ENCODE measurements at places on chromosomes 4 and X.

- DNase-seq, result no peak
Measured at GRCh38 chr4:60039908-60040307, 1160.2 kb upstream of the ADGRL3 start.

DNA sequence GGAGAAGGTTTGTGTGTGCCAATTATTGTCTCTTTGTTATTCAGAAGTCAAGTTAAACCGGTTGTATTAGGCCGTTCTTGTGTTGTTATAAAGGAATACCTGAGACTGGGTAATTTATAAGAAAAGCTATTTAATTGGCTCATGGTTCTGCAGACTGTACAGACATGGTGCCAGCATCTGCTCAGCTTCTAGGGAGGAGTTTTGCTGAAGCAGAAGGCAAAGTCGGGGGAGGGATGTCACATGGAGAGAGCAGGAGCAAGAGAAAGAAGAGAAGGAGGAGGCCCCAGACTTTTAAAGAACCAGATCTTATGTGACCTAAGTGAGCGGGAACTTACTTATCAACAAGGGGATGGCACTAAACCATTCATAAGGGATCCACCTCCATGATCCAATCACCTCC, 349.3 kb upstream of the PCDH18 start:
- no peak for DNase-seq

GRCh38 chr4:39295784-39296183, 70.4 kb downstream of the RFC1 start:
- no peak for DNase-seq

GRCh38 chrX:2965965-2966364, 36.8 kb upstream of the ARSD start:
- DNase-seq, result no peak

DNA sequence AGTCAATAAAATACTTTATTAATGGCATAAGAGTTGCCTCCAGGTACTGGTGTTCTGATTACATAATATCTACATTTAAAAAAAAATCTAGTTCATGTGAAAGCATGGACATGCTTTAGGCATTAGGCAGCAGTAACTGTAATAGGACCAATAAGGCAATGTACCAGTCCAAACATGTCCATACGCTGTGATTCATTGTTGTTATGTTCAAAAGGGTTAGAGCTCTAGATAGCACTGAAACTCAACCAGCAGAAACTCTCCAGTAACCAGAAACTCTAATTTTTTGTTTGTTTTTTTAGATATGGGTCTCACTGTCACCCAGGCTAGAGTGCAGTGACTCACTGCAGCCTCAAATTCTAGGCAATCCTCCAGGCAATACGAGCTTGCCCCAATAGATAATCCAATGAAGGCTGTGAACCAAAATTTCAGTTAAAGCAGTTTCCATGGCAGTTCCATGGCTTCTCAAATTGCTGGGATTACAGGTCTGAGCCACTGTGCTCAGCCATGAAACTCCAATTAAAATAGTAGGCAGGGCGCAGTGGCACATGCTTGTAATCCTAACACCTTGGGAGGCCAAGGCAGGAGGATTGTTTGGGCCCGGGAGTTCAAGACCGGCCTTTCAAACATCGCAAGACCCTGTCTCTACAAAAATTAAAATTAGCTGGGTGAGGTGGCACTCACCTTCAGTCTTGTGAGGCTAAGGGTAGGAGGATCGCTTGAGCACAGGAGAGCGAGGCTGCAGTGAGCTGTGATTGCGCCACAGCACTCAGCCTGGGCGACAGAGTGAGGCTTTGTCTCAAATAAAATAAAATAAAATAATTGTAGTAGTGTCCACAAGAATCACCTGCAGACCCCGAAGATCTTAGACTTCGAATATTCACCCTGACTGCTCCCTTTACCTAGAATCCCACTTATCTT, 36.3 kb downstream of the MGARP start:
- no peak for DNase-seq

DNA sequence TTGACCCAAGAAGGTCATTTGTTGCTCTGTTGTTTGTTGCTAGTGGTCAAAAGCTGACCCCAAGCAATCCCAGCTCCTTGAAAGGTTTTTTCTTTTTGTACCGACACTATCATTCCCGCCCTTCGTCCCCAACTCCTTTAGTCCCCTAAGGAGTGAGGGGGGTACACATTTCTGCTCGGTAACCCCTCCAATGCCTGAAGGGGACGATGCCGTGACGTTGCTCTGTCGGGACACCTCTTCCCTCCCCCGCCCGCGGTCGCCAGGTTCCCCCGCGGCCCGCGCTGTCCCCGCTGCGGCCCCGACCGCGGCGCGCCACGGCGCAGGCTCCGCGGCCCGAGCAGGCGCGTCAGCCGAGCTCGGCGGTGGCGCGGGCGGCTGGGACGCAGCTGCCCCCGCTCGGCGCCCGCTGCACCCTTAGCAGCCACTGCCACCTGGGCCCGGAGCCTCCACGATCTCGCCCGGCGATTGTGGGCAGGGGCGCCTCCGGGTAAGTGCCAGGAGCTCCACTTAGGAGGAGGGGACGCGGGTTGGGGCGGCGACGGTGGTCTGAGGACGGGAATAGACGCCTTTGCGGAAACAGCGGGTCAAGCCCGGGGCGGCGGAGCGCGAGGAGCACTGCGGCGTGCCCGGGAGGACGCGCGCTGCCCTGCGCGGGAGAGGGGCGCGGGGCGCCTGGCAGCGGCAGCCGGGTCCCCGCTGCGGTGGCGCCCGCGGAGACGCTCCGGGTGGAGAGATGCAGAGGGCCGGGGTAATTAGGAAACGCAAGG, at the start of gene GLRB:
TSS of gene GLRB (plus strand) at position 340 of the 767 bp plus-strand sequence. CDS start 1,875 bp downstream, outside the sequence.
- no peak for DNase-seq

DNA sequence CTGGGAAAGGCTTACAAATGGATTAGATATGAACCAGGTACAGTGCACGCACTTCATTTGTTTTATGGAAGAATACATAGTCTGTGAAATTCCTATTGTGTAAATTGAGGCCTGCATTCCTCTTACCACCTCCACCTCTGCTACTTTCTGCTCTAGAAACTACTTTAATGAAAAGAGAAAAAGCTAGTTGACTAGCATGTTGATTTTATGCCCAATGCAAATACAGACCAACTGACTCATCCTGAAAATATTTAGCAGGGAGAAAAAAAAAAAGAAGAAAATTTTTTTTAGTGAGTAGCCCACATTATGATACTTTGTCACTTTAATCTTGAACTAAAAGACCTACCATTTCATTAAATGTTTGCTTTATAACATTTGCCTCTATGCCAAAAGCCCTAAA, 41.2 kb downstream of the DCLK2 start:
- DNase-seq, result no peak

DNA sequence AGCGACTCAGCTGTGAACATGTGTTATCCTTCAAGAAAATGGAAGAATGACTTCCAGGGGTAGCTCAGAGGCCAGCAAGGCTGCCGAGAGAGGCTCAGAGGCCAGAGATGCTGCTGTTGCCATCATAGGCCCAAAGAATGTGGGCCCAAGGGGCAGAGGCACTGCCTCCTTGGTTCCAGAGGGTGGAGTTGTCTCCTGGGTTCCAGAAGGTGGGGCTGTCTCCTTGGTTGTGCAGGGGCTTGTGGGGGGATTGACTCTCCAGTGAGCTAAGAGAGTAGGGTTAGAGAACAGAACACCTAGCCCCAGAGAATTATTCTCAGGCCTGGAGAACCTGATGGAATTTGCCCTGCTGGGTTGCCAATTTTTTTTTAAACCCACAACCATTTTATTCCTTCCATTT, 62.6 kb downstream of the DGKK start:
- DNase-seq, result no peak

- no peak for DNase-seq
Measured at GRCh38 chrX:22486296-22486695, 213.6 kb downstream of the CBLL2 start.

DNA sequence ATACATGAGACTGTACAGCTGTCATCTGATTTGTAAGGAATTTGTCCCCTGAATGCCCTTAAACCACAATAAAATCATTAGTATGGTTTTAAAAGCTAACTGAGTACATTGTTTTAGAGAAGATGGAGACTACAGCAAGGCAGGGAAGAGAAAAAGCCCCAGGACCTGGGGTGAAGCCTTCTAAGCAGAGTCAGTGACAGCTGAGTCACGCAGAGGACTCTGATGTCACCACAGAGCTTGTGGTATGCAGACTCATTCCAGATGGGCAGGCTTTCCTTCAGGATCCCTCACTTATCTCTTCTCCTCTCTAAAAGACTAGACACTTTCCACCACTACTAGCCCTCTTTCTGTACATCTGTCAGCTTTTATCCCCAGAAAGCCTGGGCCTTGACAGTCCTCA, 97.1 kb upstream of the ATOH1 start:
- DNase-seq, result no peak

- no peak for DNase-seq
Measured at GRCh38 chrX:45801554-45801953, 600.9 kb upstream of the DIPK2B start.

GRCh38 chr4:117664706-117665444, 369.4 kb upstream of the NDST3 start:
- no peak for DNase-seq

DNA sequence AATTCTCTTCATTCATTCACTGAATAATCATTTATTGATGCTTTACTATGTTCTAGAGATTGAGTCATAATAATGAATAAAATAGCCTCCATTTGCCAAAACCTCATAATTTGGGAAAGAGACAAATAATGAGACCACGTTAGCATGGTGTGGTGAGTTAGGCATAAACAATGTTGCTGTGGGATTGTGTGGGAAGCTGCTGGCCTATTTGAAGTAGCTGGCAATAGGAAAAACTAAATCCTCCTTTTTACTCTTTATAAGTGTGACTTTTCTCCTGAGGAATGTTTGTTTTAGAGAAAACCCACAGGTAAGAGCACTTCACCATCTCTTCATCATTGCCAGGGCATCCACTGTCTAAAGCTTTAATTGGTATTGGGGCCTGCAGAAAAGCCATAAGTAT, 95.3 kb downstream of the AREG start:
- no peak for DNase-seq

DNA sequence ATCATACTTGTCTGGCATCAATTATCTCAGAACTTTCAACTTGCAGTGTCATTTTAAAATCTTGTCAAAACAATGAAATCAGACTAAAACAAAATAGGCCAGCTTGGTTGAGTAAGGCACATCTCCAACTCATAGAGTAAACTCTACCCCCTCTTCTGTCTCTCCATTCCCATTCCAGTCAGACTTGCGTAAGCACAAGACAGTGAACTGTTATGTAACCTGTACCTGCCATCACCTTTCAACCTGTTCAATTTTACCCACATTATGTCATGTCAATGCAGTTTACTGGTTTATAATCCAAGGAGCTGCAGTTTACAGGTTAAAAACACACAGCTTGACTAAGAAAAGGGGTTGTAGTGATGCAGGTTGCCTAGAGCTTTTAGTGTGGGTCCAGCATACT, 8.3 kb downstream of the CDX4 start:
- DNase-seq, result no peak

- no peak for DNase-seq
Measured at GRCh38 chr4:190014771-190015537, 12.1 kb downstream of the FRG2 start.

GRCh38 chr4:17544205-17544604, 29.2 kb downstream of the CLRN2 start:
- no peak for DNase-seq

DNA sequence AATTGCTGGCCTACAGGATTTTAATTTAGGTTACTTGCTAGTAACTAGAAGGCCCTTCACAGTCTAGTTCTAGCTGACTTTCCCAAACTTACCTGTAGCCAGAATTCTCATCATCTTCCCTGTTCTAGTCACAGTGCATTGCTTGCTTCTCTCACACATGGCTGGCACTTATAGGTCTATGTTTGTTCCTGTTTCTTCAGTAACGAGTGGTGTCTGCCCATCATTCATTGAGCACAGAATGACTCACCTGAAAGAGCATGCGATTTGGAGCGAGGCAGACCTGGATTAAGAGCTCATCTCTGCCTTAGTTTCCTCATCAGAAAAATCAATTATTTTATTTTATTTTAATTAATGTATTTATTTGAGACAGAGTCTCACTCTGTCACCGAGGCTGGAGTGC, 201.7 kb upstream of the ANK2 start:
- no peak for DNase-seq

GRCh38 chr4:76588274-76588673, 153.2 kb downstream of the SHROOM3 start:
- no peak for DNase-seq

Data from suprapubic skin (tissue), 4 donors.